Mesenchymal stem cell (in vitro differentiated cells and primary cell): ENCODE measurements at places on chromosomes 12 and 14.

DNA sequence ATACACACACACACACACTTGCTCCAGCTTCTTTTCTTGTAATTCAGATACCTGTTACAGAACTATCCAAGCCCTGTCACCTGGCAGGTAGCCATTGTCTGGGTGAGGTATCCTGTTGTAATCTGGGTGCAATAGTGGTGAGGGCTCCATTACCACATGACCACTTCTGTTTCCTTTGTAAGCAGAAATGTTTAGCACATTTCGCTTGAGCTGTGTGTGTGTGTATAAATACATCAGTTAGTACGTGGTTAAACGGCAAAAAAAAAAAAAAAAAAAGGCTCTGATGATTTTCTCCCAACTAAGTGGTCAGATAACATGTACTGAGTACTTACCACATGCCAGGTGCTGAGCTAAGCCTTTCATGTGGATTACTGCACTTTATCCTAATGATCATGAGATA, 129.3 kb upstream of the SSTR1 start:
- H3K27ac ChIP-seq, result peak overlapping the region; percentile 92
- peaks cover 4% of the 10 kb centered on the region for H3K4me1 ChIP-seq
- H3K4me3 ChIP-seq, result no peak overlapping the region
- H3K36me3 ChIP-seq, result no peaks in the 10 kb centered on the region
- DNase-seq, result no peak

DNA sequence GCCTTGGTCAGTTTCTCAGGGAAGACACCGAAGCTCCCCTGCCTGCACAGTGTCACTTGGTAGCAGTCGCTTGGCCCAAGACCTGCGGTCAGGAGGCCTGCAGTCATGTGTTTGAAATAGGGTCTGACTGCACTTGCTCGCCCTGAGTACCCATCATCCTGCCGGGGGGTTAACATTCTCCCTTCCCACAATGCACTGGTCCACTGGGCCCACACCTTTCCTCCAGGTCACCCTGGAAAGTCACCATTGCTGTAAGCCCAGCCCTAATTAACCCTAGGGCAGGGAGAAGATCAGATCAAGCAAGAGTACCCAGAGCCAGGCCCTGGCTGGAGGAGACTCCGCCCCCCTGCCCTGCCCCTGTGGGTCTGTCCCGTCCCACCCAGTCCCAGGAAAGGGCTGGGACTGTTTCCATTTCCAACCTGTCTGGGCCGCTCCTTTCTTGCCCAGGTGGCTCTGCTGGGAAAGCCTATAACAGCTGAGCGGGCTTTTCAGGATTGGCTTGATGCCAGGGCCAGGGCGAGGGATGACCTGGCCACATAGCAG, 87.1 kb downstream of the ZFP36L1 start:
- no peaks in the 10 kb centered on the region for H3K27me3 ChIP-seq
- H3K4me1 ChIP-seq, result peaks cover 20% of the 10 kb centered on the region
- no peak overlapping the region for H3K4me3 ChIP-seq
- H3K27ac ChIP-seq, result no peak overlapping the region

GRCh38 chr12:4160314-4161040, 113.1 kb upstream of the CCND2 start:
- H3K4me1 ChIP-seq, result peaks cover 12% of the 10 kb centered on the region
- H3K4me3 ChIP-seq, result no peak overlapping the region
- peaks cover 6% of the 10 kb centered on the region for H3K27me3 ChIP-seq
- no peak for DNase-seq
- no peak overlapping the region for H3K27ac ChIP-seq

GRCh38 chr12:113366827-113367226, 8.4 kb downstream of the PLBD2 start:
- no peaks in the 10 kb centered on the region for H3K27me3 ChIP-seq
- DNase-seq, result no peak
- no peak overlapping the region for H3K4me3 ChIP-seq
- H3K4me1 ChIP-seq, result no peaks in the 10 kb centered on the region
- peaks cover 22% of the 10 kb centered on the region for H3K36me3 ChIP-seq

GRCh38 chr12:13196130-13196921, at the start of gene EMP1:
TSS of gene EMP1 (plus strand) at chr12:13196726. CDS start at chr12:13211511, 14,785 bp downstream.
- H3K4me3 ChIP-seq, result peak within 1 kb of the TSS; percentile 92
- H3K27me3 ChIP-seq, result no peaks in the 10 kb centered on the region
- DNase-seq, result peak; percentile 100
- H3K4me1 ChIP-seq, result peaks cover 16% of the 10 kb centered on the region

DNA sequence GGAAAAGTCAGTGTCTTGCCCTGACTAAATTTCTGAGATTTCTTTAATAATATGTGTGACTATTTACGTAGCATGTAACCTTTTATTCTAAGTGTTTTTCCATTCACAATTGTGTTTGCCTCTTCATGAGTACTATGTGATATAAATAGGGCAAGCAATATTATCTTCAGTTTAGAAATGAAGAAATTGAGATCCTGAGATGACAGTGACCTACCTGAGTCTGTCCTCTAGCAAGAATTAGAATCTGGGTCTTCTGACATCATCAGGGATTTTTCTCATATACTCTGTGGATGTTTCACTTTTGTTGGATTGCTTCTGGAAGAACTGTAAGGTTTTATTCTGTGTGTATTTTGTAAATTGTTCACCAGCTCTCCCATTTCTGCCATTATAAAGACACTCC, 35.0 kb downstream of the TMTC2 start:
- H3K4me3 ChIP-seq, result no peak overlapping the region
- no peak for DNase-seq
- H3K27ac ChIP-seq, result no peak overlapping the region
- no peaks in the 10 kb centered on the region for H3K27me3 ChIP-seq

- no peaks in the 10 kb centered on the region for H3K4me1 ChIP-seq
- H3K27me3 ChIP-seq, result no peaks in the 10 kb centered on the region
- H3K36me3 ChIP-seq, result no peaks in the 10 kb centered on the region
- DNase-seq, result peak; percentile 72
- no peak overlapping the region for H3K27ac ChIP-seq
Observed at GRCh38 chr12:7219599-7220243, 30.2 kb downstream of the PEX5 start.

DNA sequence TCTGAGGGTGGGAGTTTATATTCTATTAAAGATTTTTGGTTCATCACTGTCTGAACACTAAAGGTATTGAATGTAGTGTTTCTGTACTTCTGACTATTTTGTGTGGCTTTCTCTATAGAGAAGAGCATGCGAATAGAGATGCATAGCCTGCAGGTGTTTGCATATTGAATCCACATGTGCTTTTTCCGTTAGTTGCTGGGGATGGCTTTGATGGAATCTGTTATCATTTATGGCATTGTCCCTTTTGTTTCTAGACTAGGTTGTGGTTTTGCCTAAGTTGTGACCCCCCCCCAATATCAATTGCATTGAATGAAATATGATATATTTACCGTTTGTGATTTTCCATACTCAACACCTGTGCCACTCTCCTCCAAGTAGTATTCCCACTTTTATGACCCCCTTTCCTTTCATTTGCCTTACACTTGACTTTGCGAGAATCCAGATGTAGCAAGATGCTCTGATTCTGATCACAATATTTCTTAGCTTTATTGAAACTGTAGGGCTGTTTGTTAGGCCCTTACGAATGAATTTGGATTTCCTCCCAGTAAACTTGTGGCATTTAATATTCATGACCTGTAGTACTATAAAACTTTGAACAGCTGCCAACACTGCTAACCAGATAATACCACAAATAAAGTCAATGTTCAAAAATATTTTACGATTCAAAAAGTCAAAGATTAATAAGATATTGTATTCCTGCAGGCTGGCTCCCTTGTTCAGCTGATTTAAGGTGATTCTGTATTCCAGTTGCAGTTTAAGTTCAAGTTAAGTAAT, 176.4 kb downstream of the TMTC2 start:
- peaks cover 2% of the 10 kb centered on the region for H3K4me1 ChIP-seq
- H3K4me3 ChIP-seq, result no peak overlapping the region
- H3K27ac ChIP-seq, result no peak overlapping the region

GRCh38 chr12:23126794-23127193, 501.8 kb downstream of the ETNK1 start:
- H3K4me1 ChIP-seq, result no peaks in the 10 kb centered on the region
- H3K27me3 ChIP-seq, result no peaks in the 10 kb centered on the region
- H3K4me3 ChIP-seq, result no peak overlapping the region
- no peaks in the 10 kb centered on the region for H3K36me3 ChIP-seq

DNA sequence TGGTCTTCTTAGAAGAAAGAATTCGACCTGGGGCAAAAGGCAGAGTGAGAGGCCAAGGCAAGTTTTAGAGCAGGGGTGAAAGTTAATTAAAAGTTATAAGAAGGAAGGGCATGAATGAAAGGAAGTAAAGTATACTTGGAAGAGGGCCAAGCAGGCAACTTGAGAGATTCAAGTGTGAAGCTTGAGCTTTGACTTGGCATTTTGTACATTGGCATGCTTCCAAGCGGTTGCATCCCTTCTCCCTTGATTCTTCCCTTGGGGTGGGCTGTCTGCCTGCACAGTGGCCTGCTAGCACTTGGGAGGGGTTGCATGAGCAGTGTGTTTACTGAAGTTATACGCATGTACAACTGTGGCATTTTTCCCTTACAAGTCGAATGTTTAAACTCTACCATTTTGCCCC, 74.8 kb upstream of the MGAT4C start:
- H3K36me3 ChIP-seq, result no peaks in the 10 kb centered on the region
- no peak overlapping the region for H3K4me3 ChIP-seq
- no peak for DNase-seq
- H3K4me1 ChIP-seq, result no peaks in the 10 kb centered on the region

GRCh38 chr12:79844693-79845092, 90.2 kb downstream of the PPP1R12A start:
- no peak overlapping the region for H3K27ac ChIP-seq
- DNase-seq, result peak; percentile 74
- H3K4me1 ChIP-seq, result peaks cover 2% of the 10 kb centered on the region
- H3K36me3 ChIP-seq, result peaks cover 36% of the 10 kb centered on the region
- no peaks in the 10 kb centered on the region for H3K27me3 ChIP-seq

DNA sequence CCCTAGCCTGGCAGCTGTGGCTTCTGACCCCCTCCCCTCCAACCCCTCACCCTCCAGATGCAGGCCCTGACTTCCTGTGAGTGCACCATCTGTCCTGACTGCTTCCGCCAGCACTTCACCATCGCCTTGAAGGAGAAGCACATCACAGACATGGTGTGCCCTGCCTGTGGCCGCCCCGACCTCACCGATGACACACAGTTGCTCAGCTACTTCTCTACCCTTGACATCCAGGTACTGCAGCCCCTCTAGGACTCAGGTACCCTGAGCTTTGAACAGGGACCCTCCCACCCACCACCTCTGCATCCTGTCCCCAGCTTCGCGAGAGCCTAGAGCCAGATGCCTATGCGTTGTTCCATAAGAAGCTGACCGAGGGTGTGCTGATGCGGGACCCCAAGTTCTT, 6.0 kb upstream of the IRF9 start:
- DNase-seq, result no peak
- H3K27ac ChIP-seq, result no peak overlapping the region
- peaks cover 2% of the 10 kb centered on the region for H3K4me1 ChIP-seq
- H3K36me3 ChIP-seq, result peaks cover 59% of the 10 kb centered on the region
- no peak overlapping the region for H3K4me3 ChIP-seq

GRCh38 chr12:2240390-2240789, 187.6 kb downstream of the CACNA1C start:
- no peaks in the 10 kb centered on the region for H3K36me3 ChIP-seq
- peaks cover 12% of the 10 kb centered on the region for H3K4me1 ChIP-seq
- H3K27ac ChIP-seq, result no peak overlapping the region
- DNase-seq, result no peak

DNA sequence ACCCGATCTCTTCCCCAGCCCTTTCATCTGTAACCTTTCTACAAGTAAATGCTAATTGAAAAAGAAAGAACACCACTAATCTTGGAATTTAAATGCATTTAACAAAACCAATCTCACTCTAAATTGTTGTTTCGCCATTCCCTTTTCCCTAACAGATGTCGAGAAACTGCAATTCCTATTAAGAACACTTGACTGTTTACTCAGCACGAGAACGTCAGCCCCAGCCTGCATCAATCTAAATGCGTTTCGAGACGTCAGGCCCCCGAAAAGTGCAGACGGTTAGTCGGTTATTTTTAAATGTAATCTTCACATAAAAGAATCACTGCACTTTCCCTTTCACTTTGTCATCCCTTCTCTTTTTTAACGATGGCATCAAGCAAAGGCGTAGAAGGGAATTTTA, 837.6 kb downstream of the VRK1 start:
- H3K27me3 ChIP-seq, result no peaks in the 10 kb centered on the region
- no peak for DNase-seq
- H3K4me1 ChIP-seq, result no peaks in the 10 kb centered on the region
- no peaks in the 10 kb centered on the region for H3K36me3 ChIP-seq
- H3K4me3 ChIP-seq, result peak overlapping the region; percentile 64

DNA sequence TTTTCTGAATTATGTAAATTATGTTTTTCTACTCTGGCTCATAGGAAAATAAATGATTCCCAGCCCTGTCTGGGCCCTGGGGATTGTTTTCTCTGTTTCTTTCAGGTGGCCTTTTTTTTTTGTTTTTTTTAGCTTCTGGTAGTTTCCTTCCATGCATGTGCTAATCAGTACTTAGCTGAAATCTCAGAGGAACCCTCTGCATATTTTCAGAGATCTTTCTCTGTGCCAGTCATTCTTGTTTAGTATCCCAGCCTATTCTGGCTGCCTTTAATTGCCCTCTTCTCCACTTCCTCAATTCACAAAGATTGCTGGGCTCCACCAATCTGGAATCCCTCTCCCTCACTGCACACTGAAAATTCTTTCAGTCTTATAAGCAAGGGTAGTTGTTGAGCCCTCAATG, 46.9 kb downstream of the CNOT2 start:
- H3K4me3 ChIP-seq, result no peak overlapping the region
- peak overlapping the region; percentile 64 for H3K27ac ChIP-seq
- H3K4me1 ChIP-seq, result peaks cover 2% of the 10 kb centered on the region
- no peaks in the 10 kb centered on the region for H3K27me3 ChIP-seq

GRCh38 chr12:2212971-2213869, 160.4 kb downstream of the CACNA1C start:
- H3K4me3 ChIP-seq, result no peak overlapping the region
- peak; percentile 68 for DNase-seq
- no peaks in the 10 kb centered on the region for H3K27me3 ChIP-seq
- H3K36me3 ChIP-seq, result peaks cover 2% of the 10 kb centered on the region

DNA sequence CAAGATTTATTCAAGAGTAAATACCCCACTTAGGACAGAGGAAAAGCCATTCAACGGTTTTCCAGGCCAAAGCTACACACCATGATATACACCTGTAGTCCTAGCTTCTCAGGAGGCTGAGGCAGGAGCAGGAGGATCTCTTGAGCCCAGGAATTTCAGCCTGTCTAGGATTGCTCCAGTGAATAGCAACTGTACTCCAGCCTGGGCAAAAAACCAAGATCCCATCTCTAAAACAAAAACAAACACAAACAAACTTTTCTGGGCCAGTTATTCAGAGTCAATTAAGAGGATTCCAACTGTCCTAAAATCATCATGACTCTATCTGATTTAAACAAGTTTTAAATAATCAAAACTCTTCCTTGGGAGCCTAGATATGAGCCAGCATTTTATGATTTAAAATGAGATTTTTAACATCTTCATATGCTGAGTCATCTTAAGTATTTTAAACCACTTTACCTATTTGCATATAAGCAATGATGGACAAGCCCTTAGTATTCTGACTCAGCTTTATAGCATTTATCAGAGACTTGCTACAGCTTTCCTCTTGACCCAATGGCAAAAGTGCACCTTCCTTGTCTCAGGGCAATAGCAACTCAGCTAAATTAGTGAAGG, 77.1 kb downstream of the KCNMB4 start:
- no peaks in the 10 kb centered on the region for H3K36me3 ChIP-seq
- no peaks in the 10 kb centered on the region for H3K4me1 ChIP-seq
- DNase-seq, result peak; percentile 11
- no peak overlapping the region for H3K4me3 ChIP-seq
- H3K27ac ChIP-seq, result no peak overlapping the region
- H3K27me3 ChIP-seq, result no peaks in the 10 kb centered on the region

- H3K4me1 ChIP-seq, result peaks cover 20% of the 10 kb centered on the region
- H3K27me3 ChIP-seq, result no peaks in the 10 kb centered on the region
- H3K36me3 ChIP-seq, result no peaks in the 10 kb centered on the region
- no peak for DNase-seq
- H3K27ac ChIP-seq, result no peak overlapping the region
- H3K4me3 ChIP-seq, result no peak overlapping the region
Observed at GRCh38 chr14:68696721-68697495, 96.0 kb downstream of the ZFP36L1 start.
